Panc1 (cell line): ENCODE measurements at places on chromosomes 5 and 9. TPM values are rescaled to one million over a fixed set of nuclear protein-coding genes. Genes with fewer than 3 reads are reported as not detected.

The CHSY3 gene
- not detected for total RNA-seq

The ZNG1A gene
- 16.6 TPM for total RNA-seq

The MLLT3 gene
- total RNA-seq: 0.49 TPM

The PLEKHG4B gene
- 8.9 TPM for total RNA-seq

The SLC34A1 gene
- not detected for total RNA-seq

DNA sequence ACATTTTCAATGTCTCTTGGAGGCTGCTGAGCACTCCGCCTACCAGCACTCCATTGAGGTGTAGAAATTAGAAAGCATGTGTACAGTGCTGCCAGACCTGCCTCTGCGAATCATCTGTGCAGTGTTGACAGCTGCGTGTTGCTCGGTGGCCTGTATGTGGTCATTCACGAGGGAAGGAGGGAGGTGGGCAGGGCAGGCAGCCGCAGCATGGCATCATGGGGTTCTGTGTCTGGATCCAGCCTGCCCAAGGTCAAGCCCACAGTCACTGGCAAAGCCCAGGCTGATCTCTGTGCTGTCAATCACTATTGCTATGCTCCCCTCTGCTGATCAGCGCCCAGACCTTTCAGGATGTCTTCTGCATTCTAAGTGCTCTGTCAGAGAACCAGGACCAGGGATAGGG lies 8.0 kb upstream of the PDZD2 start:
- H3K36me3 ChIP-seq: no peaks in the 10 kb centered on the region
- H3K4me1 ChIP-seq: no peaks in the 10 kb centered on the region
- H3K27me3 ChIP-seq: peaks cover 11% of the 10 kb centered on the region
- no peak for DNase-seq

DNA sequence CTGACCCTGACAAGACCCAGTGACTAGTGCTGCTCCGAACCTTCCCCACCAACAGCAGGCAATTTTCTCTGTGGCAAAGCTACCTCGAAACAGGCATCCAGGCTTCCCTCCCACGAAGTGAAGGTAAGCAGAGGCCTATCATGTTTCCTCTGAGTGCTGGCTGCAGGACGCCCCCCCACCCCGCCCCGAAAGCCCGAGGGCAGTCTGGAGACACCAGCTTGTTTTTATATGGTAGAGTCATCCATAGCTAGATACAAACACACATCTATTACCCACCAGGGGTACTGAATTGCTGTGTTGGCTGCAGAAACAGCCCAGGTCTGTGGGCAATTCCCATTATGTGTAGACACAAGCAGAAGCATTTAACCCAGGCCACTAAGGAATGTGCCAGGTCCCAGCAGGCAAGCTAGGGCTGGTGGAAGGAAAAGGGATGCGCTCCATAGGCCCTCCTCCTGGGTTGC lies 40.4 kb downstream of the LIX1 start:
- H3K4me1 ChIP-seq: no peaks in the 10 kb centered on the region
- H3K4me3 ChIP-seq: no peak overlapping the region
- H3K36me3 ChIP-seq: no peaks in the 10 kb centered on the region
- peaks cover 6% of the 10 kb centered on the region; the same call in 1 of the 2 replicates for H3K27me3 ChIP-seq

- peaks cover 6% of the 10 kb centered on the region for H3K4me1 ChIP-seq
- H3K36me3 ChIP-seq: no peaks in the 10 kb centered on the region
- no peak overlapping the region for H3K27ac ChIP-seq
- no peak overlapping the region for H3K4me3 ChIP-seq
These were observed 61.7 kb downstream of the HSPA4 start for GRCh38 chr5:133113331-133114061.

DNA sequence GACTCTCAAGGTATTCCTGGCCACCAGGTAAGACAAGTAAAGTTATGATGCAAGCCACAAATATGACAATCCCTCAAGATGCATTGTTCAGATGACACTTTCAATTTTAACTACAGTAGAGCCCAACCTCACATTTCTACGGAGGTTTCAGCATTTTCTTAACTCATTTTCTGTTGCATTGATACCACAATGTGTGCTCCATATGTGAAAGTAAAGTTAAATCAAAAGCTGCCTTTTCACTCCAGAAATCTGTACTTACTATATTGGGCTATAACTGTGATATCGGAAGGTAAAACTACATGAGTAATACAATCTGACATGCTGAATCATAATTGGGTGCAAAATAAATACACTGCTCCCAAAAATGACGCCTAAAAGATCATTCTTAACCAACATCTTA lies 333.6 kb upstream of the MEF2C start:
- DNase-seq: no peak
- no peak overlapping the region for H3K4me3 ChIP-seq
- no peaks in the 10 kb centered on the region for H3K36me3 ChIP-seq

- H3K27ac ChIP-seq: no peak overlapping the region
- H3K4me1 ChIP-seq: no peaks in the 10 kb centered on the region
- H3K4me3 ChIP-seq: no peak overlapping the region
- DNase-seq: no peak
These were observed 56.1 kb downstream of the AGXT2 start for GRCh38 chr5:34991486-34992238.

GRCh38 chr5:159231167-159231566 lies 21.8 kb upstream of the RNF145 start:
- H3K36me3 ChIP-seq: no peaks in the 10 kb centered on the region
- DNase-seq: no peak
- no peak overlapping the region for H3K4me3 ChIP-seq
- H3K27ac ChIP-seq: no peak overlapping the region
- no peaks in the 10 kb centered on the region for H3K4me1 ChIP-seq
